ENCODE measurements at places on chromosomes 2 and 18.

- DNase-seq, result no peak
Measured at GRCh38 chr2:54941248-54941984, 108.8 kb downstream of the RTN4 start.

DNA sequence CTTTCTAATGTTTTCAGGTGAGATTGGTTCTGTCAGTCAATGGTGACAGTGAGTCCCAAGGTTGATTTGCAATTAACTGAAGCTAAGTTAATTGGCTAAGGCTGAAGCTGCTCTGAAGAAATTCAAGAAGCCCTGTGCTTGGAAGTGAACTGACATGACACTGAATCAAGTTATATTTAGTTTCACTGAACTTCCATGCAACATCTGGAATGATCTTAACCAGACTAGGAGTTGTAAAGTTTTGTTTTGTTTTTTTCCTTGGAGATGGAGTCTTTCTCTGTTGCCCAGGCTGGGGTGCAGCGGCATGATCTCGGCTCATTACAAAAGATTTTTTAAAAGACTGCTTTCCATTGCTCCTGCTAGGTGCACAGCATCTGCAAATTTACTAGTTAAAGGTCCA is 11.4 kb downstream of the SERPINB5 start:
- no peak for DNase-seq

- DNase-seq, result no peak
Measured at GRCh38 chr2:170530284-170530745, 184.8 kb upstream of the SP5 start.

GRCh38 chr18:44909191-44909719 is 228.6 kb downstream of the SETBP1 start:
- DNase-seq, result peak; percentile 22

DNA sequence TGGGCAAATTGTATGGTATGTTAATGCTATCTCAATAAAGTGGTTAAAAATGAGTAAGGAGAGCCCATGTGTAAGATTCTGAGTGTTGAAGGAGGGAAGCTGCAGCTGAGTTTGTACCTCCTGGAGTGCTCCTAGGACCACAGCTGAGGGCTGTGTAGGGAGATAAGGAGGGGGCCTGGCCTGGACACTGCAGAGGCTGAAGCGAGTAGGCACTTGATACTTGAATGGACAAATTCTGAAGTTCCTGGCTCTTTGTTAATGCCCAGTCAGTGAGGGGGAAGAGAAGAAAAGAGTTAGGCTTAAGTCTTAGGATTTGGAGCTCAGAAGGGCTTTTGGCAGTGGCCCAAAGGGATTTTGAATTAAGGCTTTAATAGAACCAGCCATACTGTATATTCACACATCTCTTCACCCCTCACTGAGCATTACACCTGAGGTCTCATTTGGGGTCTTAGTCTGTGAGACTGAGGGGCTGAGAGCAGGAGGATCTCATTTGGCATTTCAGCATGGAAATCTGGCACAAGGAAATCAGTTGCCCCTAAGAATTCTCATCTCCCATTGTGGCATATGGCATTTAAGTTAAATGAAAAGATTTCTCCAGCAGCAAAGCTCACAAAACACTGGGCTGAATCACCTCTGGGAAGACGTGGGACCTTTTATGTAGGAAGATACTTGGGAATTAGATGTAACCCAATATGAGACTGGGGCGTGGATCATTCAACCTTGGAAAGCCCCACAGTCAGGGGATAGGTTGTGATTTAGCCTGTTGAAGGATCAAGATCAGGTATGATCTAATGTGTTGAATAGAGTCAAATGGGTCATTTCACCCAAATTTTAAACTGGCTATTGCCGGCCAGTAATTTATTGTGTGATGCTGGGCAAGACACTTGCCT is 46.8 kb downstream of the LIPG start:
- DNase-seq, result no peak

GRCh38 chr18:51257150-51257549 is 59.7 kb upstream of the MEX3C start:
- no peak for DNase-seq

- no peak for DNase-seq
Measured at GRCh38 chr2:84292545-84292944, 166.5 kb downstream of the SUCLG1 start.

DNA sequence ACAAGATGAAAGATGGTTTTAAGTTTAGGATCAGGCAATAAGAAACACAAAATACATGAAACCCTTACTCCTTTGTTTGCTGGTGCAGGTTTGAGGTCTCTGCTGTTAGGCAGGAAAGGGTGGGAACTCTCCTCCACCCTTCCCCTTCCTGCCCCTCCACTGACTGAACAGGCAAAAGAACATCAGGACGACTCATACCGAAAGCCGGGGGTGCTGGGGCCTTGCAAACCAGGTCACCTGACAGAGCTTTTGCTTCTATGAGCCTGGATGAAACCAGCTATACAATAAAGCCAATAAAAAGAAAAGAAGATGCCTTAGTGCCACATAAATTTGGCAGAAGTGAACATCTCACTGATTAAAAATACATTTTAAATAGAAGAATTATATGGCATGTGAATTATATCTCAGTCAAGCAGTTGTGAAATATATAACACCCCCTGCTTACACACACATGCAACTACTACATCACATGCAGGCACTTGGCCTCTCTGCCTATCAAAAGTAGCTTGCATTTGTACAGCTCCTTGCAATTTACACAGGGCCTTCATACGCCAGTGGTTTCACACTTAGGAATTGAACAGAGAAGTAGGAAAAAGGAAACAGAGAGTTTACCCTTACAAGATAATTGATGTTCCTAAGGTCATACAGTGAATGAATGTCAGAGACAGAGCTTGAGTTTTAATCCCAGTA is 215.1 kb upstream of the TRIB2 start:
- DNase-seq, result peak; percentile 75

DNA sequence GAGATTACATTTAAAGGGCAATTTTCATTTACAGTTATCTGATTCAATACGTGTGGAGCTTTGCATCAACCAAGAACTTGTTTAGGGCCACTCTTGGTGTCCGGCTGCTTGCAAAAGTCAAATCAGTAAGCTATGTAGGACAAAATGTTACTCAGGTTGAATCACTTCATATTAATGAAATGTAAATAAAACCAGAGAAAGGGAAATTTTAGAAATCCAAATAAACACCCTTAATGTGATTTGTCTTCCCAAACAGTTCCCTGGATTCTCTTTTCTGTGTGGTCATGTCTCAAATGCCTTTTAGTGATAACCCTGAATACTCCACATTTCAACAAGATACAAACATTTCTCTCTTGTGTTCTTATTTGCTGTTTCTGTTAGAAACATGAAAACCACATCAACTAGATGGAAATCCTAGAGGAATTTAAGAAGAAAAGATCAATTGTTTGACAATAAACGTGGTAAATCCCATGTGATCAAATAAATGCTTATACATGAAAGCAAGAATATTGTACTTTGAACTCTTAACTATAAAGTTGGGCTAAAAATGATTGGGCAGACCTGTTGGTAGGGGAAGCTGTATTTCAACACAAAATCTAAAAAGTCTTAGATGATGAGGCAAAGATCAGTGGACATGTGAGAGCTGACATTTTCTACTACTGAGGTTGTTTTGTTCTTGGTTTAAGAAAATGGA is 101.3 kb downstream of the CDC42EP3 start:
- no peak for DNase-seq

GRCh38 chr2:111679202-111679601 is 204.8 kb downstream of the ANAPC1 start:
- DNase-seq, result peak; percentile 57

GRCh38 chr2:172438741-172439508 is 11.5 kb downstream of the ITGA6 start:
- DNase-seq, result no peak

- no peak for DNase-seq
Measured at GRCh38 chr18:75496151-75496550, 68.6 kb upstream of the SMIM21 start.

- DNase-seq, result no peak
Measured at GRCh38 chr2:64267699-64268098, 123.5 kb upstream of the PELI1 start.

DNA sequence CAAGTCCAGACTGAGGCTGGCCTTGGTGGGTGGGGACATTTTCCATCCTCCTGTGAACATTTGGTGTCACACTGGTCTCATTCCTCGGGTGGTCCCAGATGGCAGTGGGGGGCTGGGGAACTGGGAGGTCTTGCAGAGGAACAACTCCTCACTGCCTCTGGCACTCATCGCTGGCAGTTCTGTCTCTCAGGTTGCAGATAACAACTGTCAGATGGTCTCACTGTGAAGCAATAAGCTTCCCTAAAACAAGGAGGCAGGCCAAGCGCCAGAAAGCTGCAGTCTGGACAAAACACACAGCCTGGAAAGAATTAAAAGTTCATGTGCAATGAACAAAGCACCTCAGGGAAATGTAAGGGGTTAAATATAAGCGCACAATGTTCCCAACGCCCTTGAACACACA is 78.1 kb downstream of the IRS1 start:
- DNase-seq, result no peak

GRCh38 chr2:54456612-54457322 is 640 bp downstream of the SPTBN1 start:
- DNase-seq, result no peak

- no peak for DNase-seq
Measured at GRCh38 chr2:8494151-8494550, 187.7 kb upstream of the ID2 start.

GRCh38 chr2:143903172-143903856 is 616.6 kb downstream of the ZEB2 start:
- DNase-seq, result no peak

- no peak for DNase-seq
Measured at GRCh38 chr2:235603659-235604058, 109.8 kb downstream of the AGAP1 start.

DNA sequence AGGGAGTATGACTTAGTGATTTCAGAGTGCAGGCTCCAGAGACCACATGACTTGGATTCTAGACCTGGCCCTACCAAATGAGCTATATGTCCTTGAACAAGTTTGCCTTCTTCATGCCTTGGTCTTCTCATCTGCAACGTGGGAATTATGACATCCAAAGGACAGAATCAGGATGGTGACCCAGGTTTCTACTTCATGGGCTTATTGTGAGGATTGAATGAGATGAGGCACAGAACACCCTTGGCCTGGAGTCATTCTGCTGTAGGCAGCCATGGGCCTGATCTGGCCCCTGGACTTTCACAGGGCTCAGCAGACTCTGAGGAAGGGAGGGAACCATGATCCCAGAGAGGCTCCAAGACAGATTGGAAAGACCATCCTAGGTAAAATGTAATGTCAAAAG is 85.6 kb upstream of the HAAO start:
- DNase-seq, result no peak
